ENCODE measurements at places on chromosomes 6 and 20.

DNA sequence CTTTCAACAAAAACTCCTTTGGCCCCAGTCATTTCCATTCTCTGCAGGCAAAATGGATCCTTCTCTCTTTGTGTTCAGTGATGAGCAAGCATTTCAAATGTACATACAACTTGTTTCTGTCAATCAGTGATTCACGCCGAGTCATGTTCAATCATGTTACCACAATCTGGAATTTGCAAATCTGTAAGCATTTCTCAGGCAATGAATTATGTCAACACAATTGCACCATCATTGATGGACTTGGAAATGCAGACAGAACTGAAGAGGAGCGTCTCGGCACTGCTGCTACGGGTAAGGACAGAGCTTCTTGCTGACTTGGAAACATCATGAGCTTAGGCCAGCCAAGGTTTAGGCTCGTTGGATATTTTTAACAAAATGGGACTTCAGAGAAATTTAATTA, 132.8 kb upstream of the AGPAT4 start:
- no peak for DNase-seq

DNA sequence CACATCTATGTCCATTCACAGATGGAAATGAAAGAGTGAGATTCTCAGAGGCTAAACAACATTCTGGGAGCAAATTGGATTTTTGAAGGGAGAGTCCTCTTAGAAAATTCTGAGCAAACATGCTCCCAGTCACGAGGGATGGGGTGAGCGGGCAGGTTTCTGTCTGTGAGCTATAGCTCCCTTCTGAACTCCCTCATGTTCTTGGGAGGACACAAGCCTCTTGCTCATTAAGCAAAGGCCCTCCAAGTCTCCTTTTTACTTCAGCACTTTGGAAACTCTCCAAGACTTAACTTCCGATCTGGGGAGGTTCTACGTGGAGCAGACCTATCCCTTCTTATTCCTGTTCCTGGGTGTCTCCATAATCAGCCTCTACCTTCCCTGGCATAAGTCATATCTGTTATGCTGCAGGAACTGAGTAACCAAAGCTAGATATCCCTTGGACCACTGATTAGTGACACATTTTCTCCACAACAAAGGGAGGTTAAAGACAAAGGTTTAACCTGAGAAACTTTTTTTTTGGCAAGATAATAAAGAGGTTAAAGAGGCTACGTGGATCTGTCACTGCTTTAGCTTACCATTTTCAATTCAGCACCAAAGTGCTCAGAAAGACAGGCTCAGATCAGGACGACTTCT, 33.0 kb upstream of the SMIM29 start:
- no peak for DNase-seq

DNA sequence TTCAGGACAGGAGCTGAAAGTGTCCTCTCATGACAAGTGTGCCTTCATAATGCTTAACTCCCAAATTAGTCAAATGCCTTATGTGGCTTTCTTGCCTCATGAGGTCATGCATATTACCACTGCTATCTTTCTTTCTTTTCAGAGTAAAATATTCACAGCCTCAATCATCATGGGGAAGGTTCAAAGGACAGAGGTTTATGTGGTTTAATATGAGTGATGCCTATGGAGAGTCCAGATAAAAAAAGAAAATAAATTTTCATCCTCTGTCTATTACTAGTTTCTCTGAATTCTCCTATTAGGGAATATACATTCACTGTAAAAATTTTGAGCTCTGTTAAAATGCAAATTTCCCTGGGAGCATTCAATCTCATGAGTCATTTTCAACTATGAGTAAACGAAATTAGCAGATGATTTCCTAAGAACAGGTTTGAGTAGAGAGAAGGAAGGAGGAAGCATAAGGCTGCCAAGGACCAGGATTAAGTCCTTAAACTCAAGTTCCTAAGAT, 396.9 kb upstream of the ADGRB3 start:
- DNase-seq = no peak

DNA sequence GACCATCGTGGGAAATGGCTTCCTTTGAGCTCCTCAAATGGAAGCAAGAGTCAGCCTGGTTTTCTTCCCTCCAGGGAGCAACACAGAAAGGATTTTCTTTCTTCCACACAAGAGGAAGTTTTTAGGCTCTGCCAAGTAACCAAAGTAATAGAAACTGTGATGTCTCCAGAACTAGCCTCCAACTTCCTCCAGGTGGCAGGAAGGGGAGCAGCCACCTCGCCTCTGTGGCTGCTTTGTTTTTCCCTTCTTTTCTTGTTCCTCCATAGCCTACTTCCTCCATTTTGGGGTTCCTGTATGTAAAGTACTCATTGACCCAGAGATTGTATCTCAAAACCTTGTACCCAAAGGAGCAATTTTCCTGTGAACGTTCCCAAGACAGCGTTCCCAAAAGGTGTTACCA, 32.7 kb upstream of the CCR6 start:
- DNase-seq = no peak

- DNase-seq = peak; percentile 8
Measured at GRCh38 chr20:61253264-61253639, 1.2 kb downstream of the CDH4 start.

- DNase-seq = no peak
Measured at GRCh38 chr6:98014442-98015201, 731.6 kb upstream of the MMS22L start.

DNA sequence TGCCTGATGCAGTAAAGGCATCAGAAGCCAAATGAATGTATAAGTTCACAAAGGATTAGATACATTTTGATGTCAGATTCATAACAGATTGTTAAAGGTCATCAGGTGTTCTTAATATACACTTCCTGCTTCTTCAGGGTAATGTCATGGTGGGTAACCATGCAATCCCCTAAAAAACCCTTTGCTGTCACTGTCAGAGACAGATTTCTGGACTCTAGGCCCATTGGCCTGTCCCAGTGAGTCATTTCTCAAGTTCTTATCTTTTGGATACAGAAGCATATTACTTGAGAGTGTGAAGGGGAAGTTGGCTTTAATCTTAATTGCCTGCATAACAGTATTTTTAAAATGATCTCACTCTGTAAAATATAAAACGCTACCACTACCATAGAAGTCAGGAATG, 895.6 kb upstream of the MAP3K7 start:
- DNase-seq = no peak

DNA sequence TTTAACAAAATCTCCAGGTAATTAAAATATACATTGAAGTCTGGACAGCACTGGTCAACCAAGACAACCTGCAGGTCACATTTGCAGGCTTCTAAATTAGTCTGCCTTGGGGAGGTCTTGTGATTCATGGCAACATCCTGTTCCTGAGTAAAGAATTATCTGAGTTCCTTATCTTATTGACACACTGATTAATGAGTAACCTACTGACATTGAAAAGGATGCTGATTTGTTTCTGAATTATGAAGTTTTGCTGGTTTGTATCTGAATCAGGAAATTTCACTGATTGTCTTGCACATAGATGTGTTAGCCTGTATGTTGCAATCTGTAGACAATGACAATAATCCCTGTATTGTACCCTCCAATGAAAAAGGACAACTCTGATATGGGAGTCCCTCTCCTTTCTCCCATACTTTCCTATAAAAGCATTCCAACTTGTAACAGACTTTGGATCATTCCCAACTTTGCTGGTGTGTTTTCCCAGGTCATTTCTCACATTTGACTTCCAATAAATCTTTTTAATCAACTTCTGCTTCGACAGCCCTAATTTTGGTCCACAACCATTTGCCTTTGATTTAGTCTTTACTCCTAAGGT, 80.0 kb downstream of the LAMP5 start:
- DNase-seq = no peak

Data from activated naive CD8-positive, alpha-beta T cell treated with anti-CD3 and anti-CD28 coated beads for 36 hours (primary cell).